ENCODE measurements at places on chromosomes 2 and 18.

- H3K4me1 ChIP-seq, result no peaks in the 10 kb centered on the region
- no peak overlapping the region for H3K4me3 ChIP-seq
- H3K27ac ChIP-seq, result no peak overlapping the region
- H3K36me3 ChIP-seq, result no peaks in the 10 kb centered on the region
- no peaks in the 10 kb centered on the region for H3K27me3 ChIP-seq
- no peak for DNase-seq
Measured at GRCh38 chr2:184581391-184581790, 16.9 kb upstream of the ZNF804A start.

- no peaks in the 10 kb centered on the region for H3K36me3 ChIP-seq
- no peak overlapping the region for H3K4me3 ChIP-seq
- H3K27me3 ChIP-seq, result no peaks in the 10 kb centered on the region
Measured at GRCh38 chr2:233416706-233417105, 62.4 kb downstream of the DGKD start.

GRCh38 chr2:41723526-41723925 lies 324.3 kb upstream of the PKDCC start:
- no peak for DNase-seq
- no peak overlapping the region for H3K4me3 ChIP-seq
- no peaks in the 10 kb centered on the region for H3K27me3 ChIP-seq

DNA sequence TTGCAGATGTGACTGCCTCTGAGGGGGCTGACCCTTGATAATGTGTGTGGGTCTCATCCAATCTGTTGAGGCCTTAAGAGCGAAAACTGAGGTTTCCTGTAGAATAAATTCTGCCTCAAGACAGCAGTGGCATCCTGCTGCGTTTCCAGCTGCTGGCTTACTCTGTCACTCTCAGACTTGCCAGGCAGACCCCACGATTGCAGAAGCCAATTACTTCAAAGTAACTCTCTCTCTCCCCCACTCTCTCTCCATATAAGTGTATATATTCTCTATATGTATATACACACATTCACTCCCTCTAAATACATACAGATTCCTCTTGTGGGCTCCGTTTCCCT lies 152.5 kb upstream of the ALKAL2 start:
- no peaks in the 10 kb centered on the region for H3K4me1 ChIP-seq
- no peak for DNase-seq
- no peaks in the 10 kb centered on the region for H3K36me3 ChIP-seq
- no peak overlapping the region for H3K27ac ChIP-seq

DNA sequence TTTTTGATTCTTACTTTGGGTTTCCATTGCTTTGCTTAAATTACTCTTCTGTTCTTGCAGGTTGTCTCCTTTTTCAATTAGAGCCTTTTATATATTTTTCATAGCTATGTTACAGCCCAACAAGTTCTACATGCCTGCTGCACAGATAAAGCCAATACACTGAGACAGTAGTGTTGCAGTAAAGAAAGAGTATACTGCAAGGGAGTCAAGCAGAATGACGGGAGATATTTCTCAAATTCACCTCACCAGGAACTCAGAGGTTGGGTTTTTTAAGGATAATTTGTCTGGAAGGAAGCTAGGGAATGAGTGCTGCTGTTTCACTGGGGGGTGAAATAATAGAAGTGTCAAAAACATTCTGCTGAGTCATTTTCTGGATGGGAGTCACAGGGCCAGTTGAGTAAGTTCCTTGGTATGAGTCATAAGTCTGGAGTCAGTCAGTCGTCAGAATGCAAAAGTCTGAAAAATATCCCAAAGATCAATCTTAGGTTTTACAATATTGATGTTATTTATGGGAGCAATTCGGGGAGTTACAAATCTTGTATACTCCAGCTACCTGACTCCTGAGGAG lies 193.0 kb upstream of the RGPD4 start:
- H3K4me3 ChIP-seq, result no peak overlapping the region
- no peak overlapping the region for H3K27ac ChIP-seq
- H3K27me3 ChIP-seq, result no peaks in the 10 kb centered on the region

- DNase-seq, result no peak
- no peak overlapping the region for H3K4me3 ChIP-seq
- no peak overlapping the region for H3K27ac ChIP-seq
- H3K36me3 ChIP-seq, result no peaks in the 10 kb centered on the region
- no peaks in the 10 kb centered on the region for H3K4me1 ChIP-seq
- H3K27me3 ChIP-seq, result no peaks in the 10 kb centered on the region
Measured at GRCh38 chr18:65706646-65707045, 44.2 kb upstream of the CDH7 start.

GRCh38 chr2:237726401-237726830 lies 72.2 kb upstream of the RBM44 start:
- H3K27ac ChIP-seq, result peak overlapping the region; percentile 66
- H3K27me3 ChIP-seq, result no peaks in the 10 kb centered on the region
- no peak overlapping the region for H3K4me3 ChIP-seq
- DNase-seq, result peak; percentile 57
- peaks cover 4% of the 10 kb centered on the region for H3K36me3 ChIP-seq

DNA sequence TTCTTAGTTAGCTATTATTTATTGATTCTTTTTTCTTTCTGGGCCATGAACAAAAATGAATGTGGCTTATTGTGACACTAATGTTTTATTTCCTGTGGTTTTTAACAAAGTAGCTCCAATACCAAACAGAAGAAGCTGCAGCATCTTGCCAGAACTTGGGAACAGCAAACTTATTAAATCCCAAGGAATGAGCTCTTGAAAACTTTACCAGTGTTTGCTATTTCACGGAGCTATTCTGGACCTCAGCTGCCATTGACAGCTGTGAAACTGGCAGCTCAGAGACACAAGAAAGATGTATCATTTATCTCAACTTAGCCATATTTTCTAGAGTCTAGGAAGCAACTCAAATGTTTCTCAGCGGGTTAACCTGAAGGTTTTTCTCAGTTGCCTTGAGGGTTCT lies 91.0 kb upstream of the NEUROD1 start:
- H3K4me1 ChIP-seq, result no peaks in the 10 kb centered on the region
- H3K36me3 ChIP-seq, result no peaks in the 10 kb centered on the region
- no peak overlapping the region for H3K4me3 ChIP-seq
- DNase-seq, result no peak
- H3K27me3 ChIP-seq, result no peaks in the 10 kb centered on the region
- no peak overlapping the region for H3K27ac ChIP-seq

DNA sequence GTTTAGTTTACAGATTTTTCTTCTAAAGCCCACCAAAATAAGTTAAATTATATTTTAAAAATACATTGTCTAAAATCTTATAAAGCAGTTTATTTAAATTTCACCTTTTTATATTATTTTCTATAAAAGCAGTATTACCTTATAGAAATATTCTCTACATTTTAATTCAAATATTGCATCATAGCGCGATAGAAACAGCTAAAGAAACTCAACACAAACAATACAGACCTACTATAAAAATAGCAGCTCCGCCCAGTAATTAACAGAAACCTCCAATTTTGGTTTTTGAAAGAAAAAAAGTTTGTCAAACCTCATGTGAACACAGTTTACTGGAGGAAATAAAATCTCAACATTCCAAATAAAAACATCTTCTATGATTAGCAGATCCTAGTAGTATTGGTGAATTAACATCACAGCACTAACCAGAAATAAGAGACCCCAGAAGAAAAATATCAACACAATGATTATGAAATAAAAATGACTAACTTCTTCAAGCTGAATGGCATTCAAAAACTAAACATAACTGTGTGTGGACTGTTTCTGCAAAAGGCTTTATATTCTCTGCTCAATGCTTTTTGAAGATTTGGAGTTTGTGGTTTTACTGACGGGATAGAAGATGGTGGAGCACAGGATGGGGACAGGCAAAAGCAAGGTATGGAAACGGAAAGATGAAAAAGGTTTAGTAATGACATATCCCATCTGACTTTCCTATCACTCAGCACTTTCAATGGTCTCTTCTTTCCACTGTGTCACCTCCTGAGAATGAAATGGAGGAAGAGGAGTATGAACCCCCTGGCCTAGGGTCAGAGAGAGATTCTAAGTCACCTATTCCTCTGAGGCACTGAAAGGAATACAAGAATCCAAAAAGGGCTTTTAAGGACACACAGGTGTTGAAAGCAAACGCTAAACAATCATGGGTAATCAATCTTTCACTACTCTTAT lies 17.5 kb downstream of the MAP4K3 start:
- no peak overlapping the region for H3K4me3 ChIP-seq
- H3K4me1 ChIP-seq, result peaks cover 56% of the 10 kb centered on the region
- no peaks in the 10 kb centered on the region for H3K27me3 ChIP-seq
- no peak for DNase-seq
- no peak overlapping the region for H3K27ac ChIP-seq

DNA sequence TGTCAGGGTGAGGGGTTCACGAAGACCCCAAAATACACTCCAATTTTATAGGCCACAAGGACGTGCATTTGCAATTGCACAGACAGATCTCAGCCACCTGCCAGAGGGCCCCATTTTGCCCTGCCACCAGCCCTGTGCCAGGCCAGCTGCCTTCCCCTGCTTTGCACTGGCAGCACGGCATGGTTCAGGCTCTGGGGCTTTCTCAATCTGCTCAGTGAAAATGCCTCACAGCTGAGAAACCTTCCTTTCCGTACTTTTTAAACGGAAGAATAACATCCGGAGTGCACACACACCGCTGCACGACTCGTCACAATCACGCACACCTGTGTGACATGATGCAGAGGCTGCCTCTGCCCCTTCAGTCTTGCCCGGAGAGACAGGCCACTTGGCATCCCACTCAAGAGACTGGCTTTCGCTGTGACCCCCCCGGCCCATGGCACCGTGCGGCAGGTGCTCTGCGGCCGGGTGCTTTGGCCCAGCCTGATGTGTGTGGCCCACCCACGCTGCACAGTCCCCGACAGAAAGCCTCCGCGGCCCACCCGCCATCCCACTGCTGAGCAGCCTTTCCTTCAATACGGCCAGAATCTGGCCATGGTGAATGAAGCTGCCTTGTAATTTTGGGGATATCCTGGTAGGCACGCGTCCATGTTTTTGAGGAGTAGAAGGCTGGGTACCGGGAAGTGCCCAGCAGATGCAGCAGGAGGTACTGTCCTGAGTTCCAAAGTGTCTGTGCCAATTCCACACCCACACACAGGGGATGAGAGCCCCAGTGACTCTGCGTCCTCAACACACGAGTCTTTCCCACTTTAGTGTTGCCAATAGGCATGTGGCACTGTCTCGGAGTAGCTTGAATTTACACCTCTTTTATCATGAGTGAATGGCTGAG lies 88.8 kb downstream of the USP40 start:
- no peaks in the 10 kb centered on the region for H3K36me3 ChIP-seq
- no peaks in the 10 kb centered on the region for H3K4me1 ChIP-seq
- no peak for DNase-seq
- no peak overlapping the region for H3K4me3 ChIP-seq
- H3K27ac ChIP-seq, result no peak overlapping the region

DNA sequence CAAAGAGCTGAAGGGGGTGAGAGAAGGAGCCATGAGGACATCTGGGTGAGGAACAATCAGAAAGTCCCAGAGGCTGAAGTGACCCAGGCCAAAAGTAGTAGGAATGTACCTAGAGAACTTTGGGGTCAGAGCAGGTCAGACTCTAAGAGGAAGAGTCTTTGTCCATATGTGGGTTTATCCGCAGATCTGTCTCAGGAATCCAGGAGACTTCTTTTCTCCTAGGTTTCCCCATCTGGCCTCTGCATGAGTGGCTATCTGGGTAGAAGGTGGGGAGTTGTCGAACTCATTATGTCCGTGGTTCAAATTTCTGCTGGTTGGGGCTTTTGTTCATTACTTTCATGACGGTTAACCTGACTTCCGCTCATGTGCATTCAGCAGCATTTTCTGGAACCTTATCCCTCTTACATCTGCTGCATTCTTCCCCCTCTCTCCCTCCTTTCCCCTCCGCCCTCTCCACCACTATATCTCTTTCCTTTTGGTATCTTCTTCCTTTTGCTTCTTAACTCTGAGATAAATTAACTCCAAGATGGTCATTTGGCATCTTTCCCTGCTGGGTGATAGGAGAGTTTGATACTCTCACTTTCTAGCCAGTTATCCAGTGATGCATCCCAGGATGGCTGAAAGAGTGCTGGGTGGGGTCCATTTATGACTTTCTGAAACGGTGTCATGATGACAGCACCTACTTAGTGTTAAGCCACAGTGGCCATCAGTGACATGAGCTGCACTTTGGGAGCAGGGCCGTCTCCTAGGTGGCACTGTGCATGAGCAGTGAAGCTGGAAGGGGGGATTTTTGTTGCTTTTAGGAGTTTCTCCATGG lies 2.1 kb downstream of the LIPG start:
- no peak overlapping the region for H3K27ac ChIP-seq
- no peak overlapping the region for H3K4me3 ChIP-seq
- H3K36me3 ChIP-seq, result no peaks in the 10 kb centered on the region
- no peak for DNase-seq

DNA sequence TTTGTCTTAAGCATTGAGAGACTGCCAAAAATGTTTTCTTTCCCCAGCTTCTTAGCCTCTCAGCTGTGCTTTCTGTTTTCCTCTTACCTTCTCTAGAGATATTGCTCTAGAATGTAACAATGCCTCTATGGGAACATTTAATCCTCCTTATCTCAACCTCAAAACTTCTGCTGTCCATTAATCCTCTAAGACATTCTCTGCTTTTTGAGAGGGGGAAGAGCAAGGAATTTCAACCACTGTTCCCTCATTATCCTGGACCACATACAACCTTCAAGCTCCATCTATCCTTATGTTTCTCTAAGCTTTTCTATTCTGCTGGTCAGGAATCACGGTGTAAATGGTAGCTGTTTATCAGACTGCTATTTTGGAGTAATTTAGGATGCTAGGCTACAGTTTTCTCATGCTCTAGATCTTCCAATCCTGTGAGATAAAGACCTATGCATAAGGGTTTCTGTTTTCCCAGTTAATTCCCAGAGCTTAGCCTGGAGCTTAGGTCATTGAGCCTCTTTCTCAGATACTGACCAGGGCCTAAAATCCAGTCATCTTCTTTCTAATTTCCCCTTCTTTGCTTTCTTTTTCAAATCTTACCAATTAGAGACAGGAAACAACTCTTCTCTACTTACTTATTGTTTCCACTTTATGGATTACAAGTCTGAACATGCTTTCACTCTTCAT lies 282.0 kb downstream of the CALCRL start:
- no peak overlapping the region for H3K27ac ChIP-seq
- no peak for DNase-seq
- no peak overlapping the region for H3K4me3 ChIP-seq
- H3K36me3 ChIP-seq, result no peaks in the 10 kb centered on the region
- H3K27me3 ChIP-seq, result no peaks in the 10 kb centered on the region

DNA sequence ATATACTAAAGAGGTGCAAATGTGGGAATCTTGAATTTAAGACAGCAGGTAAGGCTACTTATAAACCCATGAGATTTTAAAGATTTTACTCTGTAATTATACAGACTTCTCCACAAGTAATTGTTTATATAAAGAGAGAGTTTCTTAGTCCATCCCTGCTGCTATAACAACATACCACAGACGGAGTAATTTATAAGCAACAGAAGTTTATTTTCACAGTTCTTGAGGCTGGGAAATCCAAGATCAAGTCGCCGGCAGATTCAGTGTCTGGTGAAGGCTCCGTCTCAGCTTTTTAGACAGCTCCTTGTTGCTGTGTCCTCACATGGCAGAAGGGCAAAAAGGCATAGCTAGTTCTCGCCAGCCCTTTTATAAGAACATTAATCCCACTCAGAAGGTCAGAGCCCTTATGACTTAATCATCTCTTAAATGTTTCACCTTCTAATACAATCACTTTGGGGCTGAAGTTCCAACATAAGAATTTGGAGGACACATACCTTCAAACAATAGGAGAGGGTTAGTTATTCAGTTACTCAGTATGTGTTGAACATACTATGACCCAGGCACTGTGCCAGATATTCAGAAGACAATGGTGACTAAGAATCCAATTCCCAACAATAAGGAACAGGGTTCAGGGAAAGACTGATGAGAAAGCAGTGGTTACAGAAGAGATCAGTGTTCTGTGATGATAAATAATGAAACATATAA lies 466.0 kb downstream of the RIT2 start:
- no peak overlapping the region for H3K27ac ChIP-seq
- no peak overlapping the region for H3K4me3 ChIP-seq
- no peak for DNase-seq
- no peaks in the 10 kb centered on the region for H3K27me3 ChIP-seq
- H3K4me1 ChIP-seq, result no peaks in the 10 kb centered on the region
